ENCODE measurements at places on chromosomes 5 and 9.

DNA sequence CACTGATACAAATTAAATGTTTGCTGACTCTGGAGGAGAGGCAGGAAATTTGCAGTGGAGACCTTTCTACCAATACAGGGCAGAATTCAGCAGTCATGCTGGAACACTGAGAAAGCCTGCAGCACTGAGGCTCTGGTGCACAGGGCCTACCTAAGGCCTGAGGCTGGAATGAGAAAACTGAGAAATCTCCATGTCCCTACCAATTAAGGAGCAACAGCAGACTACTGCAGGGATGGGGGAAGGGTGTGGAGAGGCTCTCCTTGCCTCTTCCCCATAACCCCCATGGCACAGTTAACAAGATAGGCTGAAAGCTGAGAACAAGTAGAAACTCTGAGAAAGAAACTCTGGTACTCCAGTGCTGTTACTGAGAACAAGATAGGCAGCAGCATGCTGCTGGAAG, 10.5 kb downstream of the FBXO4 start:
- DNase-seq: no peak

DNA sequence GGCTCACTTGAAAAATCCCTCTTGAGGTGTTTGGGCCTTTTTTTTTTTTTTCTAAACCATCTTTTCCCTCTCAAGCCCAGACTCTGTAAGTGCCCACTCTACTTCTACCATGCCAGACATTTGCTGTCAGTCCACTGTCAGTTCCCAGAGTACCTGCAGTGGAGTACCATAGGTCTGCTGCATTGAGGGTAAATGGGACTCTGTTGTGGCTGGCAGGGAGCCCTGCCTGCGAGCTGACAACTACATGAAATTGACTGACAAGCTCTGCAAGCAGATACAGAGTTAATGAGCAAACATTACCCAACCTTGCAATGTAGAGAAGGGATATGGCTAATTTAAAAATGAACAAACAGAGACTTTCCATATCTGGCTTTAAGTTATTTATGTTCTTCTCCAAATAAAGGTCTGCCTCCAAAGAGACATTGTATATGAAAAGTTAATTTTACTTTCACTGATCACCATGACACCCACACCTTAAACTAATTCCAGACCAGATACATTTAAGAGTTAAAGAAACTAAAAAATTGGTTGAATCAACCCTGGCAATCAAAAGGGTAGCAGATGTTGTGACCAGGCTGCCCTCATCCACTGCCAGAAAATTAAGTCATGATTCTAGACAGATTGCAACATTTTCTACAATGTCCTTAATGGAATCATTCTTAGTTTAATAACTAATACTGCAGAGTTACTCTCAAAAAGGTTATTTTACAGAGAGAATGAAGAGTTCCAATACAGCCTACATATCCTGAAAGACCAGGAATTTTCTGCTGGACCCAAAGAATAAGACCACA, 100.4 kb upstream of the PAM start:
- no peak for DNase-seq

DNA sequence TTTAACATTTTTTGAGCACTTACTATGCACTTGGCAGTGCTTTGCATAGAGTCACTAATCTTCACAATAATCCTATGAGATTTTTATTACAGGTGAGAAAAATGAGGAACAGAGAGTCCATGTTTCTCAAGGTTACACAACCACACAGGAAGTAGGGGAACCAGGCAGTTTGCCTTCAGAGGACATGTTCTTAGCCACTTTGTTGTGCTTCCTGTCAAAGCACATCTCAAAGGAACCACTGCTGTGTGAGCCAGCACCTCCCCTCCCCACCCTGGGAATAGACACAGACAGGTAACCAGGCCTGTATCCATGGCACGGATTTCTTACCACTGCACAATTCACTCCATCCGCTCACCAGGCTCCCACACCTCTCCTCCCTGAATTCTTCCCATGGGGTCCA, 6.3 kb upstream of the DNAJB5 start:
- peak; percentile 67 for DNase-seq

- DNase-seq: no peak
Measured at GRCh38 chr5:72711351-72711750, 105.1 kb upstream of the TNPO1 start.

DNA sequence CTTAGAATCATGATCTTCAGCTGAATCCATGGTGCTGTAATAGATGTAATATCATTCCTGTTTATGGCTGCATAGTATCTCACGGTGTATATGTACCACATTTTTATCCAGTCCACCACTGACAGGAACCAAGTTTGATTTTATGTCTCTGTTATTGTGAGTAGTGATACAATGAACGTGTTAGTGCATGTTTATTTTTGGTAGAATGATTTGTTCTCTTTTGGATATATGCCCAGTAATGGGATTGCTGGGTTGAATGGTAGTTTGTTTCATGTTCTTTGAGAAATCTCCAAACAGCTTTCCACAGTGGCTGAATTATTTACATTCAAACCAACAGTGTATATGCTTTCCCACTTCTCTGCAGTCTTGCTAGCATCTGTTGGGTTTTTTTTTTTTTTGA, 175.1 kb upstream of the CDH10 start:
- DNase-seq: no peak

DNA sequence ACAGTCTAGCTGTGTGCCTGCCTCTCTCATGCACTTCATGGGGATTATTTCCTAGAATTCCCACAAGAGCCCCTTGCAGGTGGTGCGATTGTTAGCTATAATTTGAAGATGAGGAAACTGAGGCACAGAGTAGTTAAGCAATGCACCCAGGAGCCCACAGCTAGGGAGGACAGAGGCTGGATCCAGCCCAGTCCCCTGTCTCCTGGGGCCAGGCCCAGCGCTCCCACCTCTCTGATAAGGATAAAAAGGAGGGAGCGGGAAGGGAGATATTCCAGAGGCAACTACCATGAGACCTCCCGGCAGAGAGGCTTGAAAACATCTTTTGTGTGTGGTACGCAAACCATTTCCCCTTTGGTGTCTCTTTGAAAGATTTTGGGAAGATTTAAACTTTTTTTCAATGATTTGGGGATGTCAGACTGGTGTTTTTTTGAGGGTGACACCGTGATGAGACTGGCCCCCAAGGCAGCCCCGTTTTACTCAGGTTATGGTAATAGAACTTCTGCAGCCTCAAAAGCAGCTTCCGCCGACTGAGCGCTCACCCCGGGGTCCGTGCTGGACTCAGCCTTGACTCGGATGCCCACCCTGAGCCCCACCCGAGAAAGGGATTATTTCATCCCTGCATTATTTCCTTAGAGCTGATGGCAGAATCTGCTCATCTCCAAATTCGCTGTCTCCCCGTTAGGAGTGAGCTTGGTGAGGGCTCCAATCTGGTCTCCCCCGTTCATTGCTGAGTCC, 144.7 kb upstream of the IER5L start:
- DNase-seq: no peak

- no peak for DNase-seq
Measured at GRCh38 chr5:157959370-157959769, 100.4 kb upstream of the CLINT1 start.

GRCh38 chr9:109320331-109320741, 523 bp downstream of the EPB41L4B start:
- DNase-seq: no peak

- peak; percentile 57 for DNase-seq
Measured at GRCh38 chr9:81620002-81620390, 69.4 kb downstream of the TLE1 start.

DNA sequence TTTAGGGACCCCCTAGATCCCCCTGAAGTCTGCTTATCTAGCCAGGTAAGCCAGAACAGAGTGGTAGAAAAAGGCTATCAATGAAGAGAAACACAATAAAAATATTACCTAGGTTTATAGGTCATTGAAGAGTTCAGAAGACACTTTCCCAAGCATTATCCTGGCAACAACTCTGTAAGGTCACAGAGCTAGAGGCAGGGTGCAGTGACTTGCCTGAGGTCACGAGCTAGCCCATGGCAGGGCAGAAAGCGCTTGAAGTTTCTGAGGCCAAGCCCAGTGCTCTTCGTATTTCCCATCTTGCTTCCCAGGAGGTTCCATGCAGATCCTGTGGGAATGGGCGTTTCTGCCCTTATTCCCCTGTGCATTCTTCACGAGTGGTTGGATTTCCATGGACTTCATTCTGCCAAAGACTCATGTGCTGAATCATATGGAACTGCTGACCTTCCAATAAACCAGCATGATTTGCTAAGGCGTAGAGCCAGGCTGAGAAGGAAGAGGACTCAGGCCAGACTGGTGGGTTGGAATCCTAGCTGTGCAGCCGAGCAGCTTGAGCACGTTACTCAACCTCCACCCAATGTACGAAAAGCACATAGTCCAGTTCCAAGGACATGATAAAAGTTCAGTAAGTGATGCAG, 22.1 kb downstream of the TRMO start:
- no peak for DNase-seq

- DNase-seq: no peak
Measured at GRCh38 chr5:11302663-11303062, 541.6 kb upstream of the DAP start.

GRCh38 chr9:101465326-101465915, 29.8 kb upstream of the ALDOB start:
- DNase-seq: peak; percentile 76

GRCh38 chr5:122515709-122516431, 203.8 kb downstream of the SNCAIP start:
- peak; percentile 72 for DNase-seq

DNA sequence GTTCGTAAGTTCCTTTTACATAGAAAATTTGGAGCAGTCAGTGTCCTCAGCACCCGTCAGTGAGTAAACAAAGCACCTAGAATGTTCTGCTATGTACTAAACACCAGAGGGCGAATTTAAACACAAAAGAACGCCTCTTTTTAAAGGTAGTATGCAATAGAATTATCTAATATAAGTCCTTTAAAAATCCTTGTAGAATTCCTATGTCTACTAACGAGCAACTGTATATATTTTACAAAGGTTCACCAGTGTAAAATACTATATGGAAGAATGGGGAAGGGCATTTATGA, 499 bp upstream of the TMEM232 start:
- no peak for DNase-seq

DNA sequence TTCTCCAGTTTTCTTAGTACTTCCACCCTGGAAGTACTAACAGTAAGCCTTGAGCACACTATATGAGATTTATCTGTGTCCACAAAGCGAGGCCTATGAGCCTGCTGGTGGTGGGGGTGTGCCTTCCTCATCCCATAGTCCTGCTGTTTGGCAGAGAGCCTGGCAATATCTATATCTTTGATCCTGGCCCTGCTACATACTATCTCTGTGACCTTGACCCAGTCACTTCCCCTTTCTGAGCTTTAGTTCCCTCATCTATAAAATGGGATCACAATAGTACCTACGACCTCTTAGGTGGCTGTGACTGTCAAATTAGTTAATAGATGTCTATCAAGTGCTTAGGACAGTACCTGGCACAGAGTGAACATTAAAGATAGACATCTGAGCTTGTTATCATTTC, 114.6 kb upstream of the SAP30L start:
- DNase-seq: no peak

DNA sequence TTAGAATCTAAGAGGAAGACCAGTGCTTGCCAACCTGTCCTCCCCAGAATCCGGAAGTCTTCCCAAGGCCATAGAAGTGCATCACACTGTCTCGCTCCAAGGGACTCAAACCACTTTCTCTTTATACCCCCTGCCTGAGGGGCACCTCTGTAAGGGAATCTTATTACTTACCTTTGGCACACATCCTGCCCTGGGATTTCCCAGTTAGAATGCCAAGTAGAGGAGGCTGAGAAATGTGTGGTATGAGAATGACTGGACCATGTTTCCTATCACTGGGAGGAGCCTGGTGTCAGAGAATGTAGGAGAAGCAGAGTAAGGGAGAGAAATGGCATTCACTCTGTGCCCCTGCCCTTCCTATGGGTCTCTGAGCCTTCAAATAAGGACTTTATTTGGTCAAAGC, 85.8 kb downstream of the AOPEP start:
- DNase-seq: no peak

GRCh38 chr9:40913928-40914673, 214.4 kb downstream of the FOXD4L6 start:
- DNase-seq: no peak

DNA sequence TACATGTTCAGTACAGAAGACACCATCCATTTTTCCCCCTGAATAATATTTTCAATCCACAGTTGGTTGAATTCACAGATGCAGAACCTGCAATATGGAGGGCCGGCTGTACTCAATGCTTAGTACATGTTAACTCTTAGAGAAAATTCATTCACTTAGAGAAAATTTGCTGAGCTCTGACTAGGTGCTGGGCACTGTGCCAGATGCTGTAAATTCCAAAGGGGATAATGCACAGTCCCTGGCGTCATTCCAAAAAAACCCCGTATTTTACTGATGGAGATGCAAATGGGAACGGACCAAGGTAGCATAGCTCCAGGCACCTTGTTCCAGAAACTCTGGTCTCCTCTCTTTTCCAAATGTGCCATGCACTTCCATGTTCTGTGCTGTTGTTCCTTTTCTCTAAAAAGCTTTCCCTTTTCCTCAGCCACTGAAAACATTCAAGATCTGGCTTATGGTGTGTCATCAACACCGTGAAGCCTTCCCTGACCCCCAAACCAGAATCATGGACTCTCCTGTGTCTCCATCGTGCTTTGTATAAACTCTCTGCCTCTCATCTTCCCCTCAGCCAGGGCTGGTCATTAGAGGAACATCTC, 55.7 kb upstream of the COL15A1 start:
- DNase-seq: no peak

GRCh38 chr5:68418201-68418600, 202.6 kb downstream of the PIK3R1 start:
- no peak for DNase-seq

DNA sequence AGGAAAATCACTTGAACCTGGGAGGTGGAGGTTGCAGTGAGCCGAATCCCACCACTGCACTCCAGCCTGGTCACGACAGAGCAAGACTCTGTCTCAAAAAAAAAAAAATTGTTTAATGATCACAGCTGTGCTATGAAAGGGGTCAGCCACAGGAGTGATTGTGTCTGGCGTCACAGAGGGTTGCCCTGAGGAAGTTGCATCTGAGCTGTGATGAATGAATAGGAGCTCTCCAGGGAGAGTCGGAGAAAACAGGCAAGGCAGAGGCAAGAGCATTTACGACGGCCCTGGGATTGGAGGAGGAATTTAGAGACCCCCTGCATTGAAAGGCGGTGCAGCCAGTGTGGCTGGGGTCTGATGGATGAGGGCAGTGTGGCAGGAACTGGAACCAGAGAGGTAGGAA, 25.1 kb downstream of the NAIF1 start:
- no peak for DNase-seq

GRCh38 chr9:136044207-136044970, 50.7 kb downstream of the NACC2 start:
- no peak for DNase-seq

DNA sequence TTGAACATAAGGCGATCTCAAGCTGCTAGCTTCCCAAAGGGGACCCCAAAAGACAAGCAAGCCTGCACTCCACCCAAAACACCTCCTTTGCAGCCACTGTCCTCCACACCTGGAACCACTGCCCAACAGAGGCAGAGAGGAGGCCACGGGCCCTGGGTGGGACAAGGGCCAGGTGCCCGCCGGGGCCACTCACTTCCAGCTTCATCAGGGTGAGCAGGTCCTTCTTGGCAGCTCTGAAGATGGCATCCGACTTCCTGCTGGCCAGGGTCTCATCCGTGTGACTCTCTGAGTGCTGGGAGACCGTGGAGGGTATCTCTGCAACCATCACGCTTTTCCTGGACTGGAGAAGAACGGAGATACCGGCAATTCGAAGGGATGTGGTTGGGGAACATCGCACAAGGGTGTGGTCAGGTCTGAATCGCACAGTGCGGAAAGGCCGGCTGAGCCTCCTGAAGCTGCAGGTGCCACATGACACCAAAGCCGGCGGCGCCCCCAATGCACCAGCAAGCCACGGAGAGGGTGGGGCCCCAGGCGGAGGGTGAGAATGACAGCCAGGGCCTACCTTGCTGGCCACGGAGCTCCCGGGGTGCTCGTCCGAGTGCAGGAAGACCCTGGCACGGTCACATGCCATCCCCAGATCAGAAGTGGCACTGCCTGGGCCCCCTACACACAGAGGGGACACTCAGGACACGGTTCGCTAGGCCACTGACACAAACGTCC, 44.6 kb downstream of the PNPLA7 start:
- DNase-seq: no peak

Data from Karpas-422 (cell line).